ENCODE measurements at places on chromosomes 2 and 18. TPM values are rescaled to one million over a fixed set of nuclear protein-coding genes. Genes with fewer than 3 reads are reported as not detected.
A peak's percentile ranks its signal among the peaks of the same experiment; 100 is the strongest.

DNA sequence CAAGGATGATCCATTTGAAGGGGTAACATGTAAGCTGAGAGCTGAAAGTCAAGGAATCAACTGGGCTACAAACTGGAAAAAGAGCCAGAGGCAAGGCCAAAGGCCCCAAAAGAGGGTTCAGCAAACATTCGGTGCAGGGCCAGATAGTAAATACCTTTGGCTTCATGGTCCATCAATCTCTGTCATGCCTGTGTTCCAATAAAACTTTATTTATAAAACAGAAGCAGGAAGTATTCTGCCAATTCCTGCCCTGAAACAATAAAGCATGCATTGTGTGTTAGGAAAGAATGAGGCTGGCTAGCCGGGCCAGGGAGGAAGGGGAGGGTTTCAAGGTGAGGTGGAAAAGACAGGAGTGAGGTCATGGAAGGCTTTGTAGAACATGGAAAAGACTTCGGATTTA is 107.1 kb downstream of the LBH start:
- DNase-seq: no peak

The ALPI gene
- total RNA-seq: not detected

GRCh38 chr2:70380621-70381020 is 78.8 kb upstream of the FAM136A start:
- DNase-seq: no peak

- no peak for DNase-seq
Observed at GRCh38 chr2:167758292-167758691, 489.1 kb downstream of the STK39 start.

DNA sequence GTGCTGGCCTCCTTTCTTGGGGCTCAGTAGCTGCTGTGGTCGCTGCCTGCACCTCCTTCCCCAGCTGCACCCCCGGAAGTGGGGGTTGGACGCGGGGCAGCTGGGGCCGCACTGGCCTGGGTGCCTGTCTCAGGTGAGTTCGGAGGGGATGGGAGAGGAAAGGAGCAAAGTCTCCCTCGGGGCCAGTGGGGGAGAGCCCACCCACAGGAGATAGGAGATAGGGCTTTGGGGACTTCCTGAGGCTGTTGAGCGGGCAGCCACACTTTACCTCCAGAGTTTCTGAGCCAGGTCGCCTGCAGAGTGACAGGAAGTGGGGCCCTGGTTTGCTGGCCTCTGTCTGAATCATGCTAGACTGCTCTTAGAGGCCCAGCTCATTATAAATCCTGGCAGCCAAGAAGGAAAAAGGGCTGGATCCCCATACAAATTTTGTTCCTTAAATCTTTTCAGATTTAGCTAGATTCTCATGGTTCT is 8.1 kb downstream of the MBP start:
- no peak for DNase-seq

DNA sequence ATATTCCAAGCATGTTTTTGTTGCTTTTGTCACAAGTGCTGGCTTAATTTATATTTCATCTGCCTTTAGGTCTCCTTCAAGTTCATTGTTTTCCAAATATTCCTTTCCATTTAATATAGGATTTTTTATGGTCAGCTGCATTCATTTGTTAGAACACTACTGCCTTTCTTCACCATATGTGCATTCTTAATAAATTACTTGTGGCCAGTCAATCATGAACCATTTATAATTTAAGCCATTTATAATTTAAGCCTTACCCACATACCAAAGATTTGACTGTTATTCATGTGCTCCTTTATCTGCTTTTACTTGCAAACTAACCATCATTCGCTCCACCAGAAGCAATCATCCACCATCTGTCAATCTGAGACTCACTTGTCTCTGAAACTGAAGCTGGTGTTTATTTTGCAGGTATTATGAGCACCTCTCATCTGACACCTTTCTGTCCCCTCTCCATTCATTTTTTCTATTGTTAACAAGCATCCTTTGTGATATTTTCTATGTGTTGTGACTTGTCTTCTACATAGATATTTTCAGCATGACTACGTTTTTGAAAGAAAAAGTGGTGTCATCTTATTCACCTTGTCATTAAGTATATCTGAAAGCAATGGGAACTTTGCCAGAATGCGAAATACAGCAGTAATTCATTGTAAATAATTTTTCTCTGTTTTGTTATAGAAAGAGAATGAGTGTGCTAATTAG is 786.8 kb downstream of the KCNJ3 start:
- DNase-seq: no peak

The CIAO1 gene
- 56.1 TPM for total RNA-seq

The SH2D6 gene
- not detected for total RNA-seq

DNA sequence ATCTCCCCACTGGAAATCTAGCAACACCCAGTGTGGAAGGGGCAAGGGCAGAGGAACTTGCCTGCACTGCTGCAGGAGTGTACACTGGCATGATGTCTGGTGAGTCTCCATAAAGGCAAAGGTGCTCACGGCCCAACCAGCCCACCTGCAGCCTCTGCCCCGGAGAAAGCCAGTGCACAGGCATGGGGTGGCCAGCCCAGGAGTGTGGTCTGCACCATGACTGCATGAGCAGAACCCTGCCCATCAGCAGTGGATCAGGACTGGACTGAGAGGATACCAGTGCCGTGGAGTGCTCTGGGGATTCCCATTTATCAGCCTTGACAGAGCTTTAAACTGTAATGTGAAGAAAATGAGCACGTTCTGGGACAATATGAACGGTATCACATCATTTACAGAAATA is 342.6 kb upstream of the HS6ST1 start:
- peak; percentile 49 for DNase-seq

The MYO5B gene
- 5.2 TPM for total RNA-seq

DNA sequence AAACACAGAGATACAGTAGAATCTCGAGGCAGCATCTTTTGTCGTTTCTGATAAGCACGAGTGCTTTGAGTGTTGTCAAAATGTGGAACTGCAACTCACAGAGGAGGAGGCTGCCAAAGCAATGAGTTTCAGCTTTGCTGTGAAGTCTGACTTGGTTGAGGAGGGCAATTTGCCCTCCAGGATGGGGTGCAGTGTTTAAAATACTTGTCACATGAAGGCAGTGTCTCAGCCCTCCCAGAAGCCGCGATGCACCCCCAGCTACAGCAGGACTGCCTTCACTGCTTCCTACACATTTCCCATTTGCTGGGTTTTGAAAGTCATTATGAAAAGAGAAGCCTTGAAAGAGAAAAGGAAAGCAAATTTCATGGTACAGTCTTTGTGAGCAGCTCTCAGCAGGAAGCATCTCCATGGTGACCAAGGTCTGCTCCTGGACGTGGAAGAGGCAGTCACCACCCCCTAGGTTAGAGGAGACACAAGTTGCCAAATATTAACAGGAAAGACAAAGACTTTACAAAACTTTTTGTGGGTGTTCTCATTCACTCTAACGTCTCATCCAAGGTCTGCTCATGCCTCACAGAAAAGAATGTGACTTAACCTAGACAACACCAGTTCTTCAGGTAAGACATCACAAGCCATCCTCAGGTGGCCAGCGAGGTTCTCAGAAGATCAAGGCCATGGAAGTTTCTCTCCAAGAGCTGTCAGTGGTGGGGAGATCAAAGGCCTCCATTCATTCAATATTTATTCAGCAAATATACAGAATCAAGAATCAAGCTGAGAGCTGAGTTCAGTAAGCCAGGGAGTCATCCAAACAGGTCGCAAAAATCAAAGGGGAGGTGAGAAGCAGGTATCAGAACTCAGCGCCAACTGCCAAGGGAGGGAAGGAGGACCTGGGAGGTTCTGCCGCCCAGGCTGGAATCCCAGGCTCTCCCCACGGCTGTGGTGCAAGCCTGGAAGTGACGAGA is 476.0 kb downstream of the EIPR1 start:
- DNase-seq: no peak

Measured in cardiac septum (tissue), 1 donor.